ENCODE measurements at places on chromosomes 1 and 21. TPM values are rescaled to one million over a fixed set of nuclear protein-coding genes. Genes with fewer than 3 reads are reported as not detected.

DNA sequence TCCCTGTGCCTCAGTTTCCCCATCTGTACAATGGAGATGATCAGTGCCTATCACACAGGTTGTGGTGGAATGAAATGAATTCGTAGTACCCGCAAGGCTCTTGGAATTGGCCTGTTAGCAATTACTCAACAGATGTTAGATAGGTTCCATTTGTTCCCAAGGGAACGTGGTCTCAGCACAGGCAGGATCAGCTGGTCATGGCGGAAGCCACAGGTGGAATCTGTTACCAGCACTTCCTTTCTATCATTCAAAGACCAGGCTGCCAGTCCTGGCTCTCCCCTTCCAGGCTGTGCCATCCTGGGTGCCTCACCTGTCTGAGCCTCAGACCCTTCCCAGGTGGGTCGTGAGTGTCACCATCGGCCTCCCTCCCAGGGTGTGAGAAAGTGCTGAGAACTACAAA, 61.5 kb downstream of the FBXO2 start:
- H3K4me3 ChIP-seq, result no peak overlapping the region
- H3K36me3 ChIP-seq, result no peaks in the 10 kb centered on the region
- no peak overlapping the region for H3K27ac ChIP-seq
- no peak for DNase-seq
- no peaks in the 10 kb centered on the region for H3K4me1 ChIP-seq

DNA sequence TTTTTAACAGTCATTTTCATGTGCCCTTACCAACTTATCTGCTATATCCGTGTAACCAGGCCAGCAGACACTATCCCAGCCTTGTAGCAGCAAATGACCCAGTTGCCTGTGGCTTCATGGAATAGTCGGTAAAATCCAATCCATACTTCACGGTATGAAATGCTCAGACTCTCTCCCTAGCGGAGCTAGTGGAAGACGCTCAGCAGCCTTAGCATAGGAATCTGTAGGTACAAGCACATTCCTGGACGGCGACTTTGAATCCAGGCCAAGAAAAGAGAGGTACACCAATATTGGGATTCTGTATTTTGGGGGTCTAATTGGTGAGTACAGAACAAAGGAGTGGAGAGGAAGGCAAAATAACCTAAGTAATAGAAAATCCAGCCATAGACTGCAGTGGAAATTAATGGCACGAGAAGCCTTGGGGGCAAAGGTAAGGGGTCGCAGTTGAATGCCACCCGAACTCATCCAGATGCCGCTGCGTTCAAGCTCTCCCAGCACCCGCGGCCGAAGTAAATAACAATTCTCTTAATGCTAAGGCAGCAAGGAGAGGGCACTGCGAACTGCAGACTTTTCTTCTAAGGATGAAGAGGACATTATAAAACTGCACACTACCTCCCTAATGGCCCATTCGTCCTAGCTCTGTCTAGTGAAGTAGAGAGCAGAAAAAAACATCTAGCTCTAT, 17.7 kb upstream of the TBX15 start:
- H3K27me3 ChIP-seq, result peaks cover 74% of the 10 kb centered on the region
- peaks cover 14% of the 10 kb centered on the region for H3K4me1 ChIP-seq
- no peak overlapping the region for H3K4me3 ChIP-seq
- H3K36me3 ChIP-seq, result peaks cover 13% of the 10 kb centered on the region

DNA sequence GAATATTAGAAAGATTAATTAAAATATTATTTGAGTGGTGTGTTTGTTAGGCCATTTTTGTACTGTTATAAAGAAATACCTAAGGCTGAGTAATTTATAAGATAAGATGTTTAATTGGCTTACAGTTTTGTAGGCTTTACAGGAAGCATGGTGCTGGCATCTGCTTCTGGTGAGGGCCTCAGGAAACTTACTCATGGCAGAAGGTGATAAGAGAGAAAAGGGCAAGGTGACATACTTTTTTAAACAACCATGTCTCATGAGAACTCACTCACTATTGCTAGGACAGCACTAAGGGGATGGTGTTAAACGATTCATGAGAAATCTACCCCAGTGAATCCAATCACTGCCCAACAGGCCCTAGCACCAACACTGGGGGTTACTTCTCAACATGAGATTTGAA, 56.7 kb upstream of the RGS21 start:
- DNase-seq, result no peak
- H3K4me1 ChIP-seq, result no peaks in the 10 kb centered on the region
- no peaks in the 10 kb centered on the region for H3K36me3 ChIP-seq
- no peak overlapping the region for H3K4me3 ChIP-seq
- H3K27me3 ChIP-seq, result no peaks in the 10 kb centered on the region

DNA sequence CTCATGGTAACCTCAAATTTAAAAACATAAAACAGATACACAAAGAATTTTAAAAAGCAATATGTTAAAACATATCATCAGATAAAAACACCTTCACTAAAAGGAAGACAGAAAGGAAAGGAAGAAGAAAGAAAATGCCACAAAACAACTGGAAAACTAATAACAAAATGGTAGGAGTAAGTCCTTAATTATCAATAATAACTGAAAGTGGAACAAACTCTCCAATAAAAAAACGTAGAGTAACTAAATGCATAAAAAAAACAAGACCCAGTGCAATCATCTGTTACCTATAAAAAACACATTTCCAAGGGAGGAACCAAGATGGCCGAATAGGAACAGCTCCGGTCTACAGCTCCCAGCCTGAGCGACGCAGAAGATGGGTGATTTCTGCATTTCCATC, 47.1 kb upstream of the ACADM start:
- H3K4me3 ChIP-seq, result no peak overlapping the region
- H3K27me3 ChIP-seq, result no peaks in the 10 kb centered on the region
- no peaks in the 10 kb centered on the region for H3K36me3 ChIP-seq

GRCh38 chr1:184896000-184896399, 78.3 kb downstream of the NIBAN1 start:
- H3K4me1 ChIP-seq, result peaks cover 38% of the 10 kb centered on the region
- no peak for DNase-seq
- peaks cover 70% of the 10 kb centered on the region for H3K36me3 ChIP-seq
- no peak overlapping the region for H3K27ac ChIP-seq

DNA sequence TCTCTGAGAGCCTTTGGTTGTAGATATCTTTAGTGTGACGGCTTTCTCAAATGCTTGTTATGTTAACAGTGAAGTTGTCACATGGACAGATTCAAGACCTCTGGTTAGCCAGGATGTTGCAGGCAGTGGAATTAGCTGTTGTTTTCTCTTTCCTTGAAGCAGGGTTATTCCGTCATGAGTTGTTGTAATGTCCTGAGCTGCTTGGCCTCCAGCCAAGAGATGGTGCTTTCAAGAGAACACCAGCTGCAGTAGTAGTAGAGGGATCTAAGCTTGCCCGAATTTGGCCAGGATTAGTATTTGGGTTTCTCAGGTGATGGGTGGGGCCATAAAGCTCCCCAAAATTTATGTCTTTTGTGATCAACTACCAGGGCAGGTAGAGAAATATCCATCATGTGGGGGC, 13.4 kb downstream of the KCNE1 start:
- no peaks in the 10 kb centered on the region for H3K4me1 ChIP-seq
- no peak overlapping the region for H3K27ac ChIP-seq
- no peak overlapping the region for H3K4me3 ChIP-seq
- no peak for DNase-seq

- H3K36me3 ChIP-seq, result no peaks in the 10 kb centered on the region
- no peak overlapping the region for H3K27ac ChIP-seq
- H3K4me1 ChIP-seq, result no peaks in the 10 kb centered on the region
These were observed 94.1 kb downstream of the GALNT2 start for GRCh38 chr1:230160957-230161771.

GRCh38 chr1:121522061-121522759, 337.4 kb downstream of the SRGAP2C start:
- peaks cover 12% of the 10 kb centered on the region for H3K36me3 ChIP-seq
- no peak overlapping the region for H3K4me3 ChIP-seq
- DNase-seq, result no peak
- no peak overlapping the region for H3K27ac ChIP-seq

DNA sequence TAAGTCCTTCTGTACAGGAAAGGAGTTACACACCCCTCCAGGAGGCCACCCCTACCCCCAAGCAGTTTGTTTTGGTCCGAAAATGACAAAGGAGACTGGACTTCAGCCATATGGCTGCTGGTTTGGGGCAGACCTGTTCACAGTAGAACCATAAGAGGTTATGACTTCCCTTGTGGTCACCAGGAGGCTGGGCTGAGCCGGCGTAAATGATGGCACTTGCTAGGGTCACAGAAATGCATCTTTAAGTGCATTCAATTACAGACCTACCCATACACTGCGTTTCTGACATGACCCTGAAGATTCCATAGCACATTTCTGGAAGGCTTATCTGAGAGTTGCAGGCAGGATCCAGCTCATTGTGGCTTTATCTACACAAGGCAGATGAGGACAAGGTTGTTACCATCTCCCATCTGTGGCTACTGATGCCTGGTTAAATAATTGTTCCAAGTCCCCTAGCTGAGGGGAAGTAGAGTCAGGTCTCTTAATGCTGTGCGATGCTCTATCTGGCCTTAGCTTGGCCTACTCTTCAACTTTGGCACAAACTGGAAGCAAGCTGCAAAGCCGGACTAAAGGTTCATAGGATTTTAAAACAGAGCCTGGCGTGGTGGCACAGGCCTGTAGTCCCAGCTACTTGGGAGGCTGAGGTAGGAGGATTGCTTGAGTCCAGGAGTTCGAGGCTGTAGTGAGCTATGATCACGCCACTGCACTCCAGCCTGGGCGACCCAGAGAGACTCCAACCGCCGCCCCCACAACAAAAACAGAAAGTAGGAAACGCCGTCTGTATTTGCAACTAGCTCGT, 1.7 kb upstream of the TRIM67 start:
- H3K4me3 ChIP-seq, result no peak overlapping the region
- peaks cover 57% of the 10 kb centered on the region for H3K27me3 ChIP-seq
- H3K27ac ChIP-seq, result no peak overlapping the region
- H3K36me3 ChIP-seq, result no peaks in the 10 kb centered on the region
- no peak for DNase-seq
- peaks cover 1% of the 10 kb centered on the region for H3K4me1 ChIP-seq

- peaks cover 2% of the 10 kb centered on the region for H3K27me3 ChIP-seq
- H3K4me1 ChIP-seq, result no peaks in the 10 kb centered on the region
- H3K27ac ChIP-seq, result no peak overlapping the region
- no peak for DNase-seq
- H3K36me3 ChIP-seq, result no peaks in the 10 kb centered on the region
- no peak overlapping the region for H3K4me3 ChIP-seq
These were observed 174.4 kb downstream of the GRIK3 start for GRCh38 chr1:36859926-36860325.

DNA sequence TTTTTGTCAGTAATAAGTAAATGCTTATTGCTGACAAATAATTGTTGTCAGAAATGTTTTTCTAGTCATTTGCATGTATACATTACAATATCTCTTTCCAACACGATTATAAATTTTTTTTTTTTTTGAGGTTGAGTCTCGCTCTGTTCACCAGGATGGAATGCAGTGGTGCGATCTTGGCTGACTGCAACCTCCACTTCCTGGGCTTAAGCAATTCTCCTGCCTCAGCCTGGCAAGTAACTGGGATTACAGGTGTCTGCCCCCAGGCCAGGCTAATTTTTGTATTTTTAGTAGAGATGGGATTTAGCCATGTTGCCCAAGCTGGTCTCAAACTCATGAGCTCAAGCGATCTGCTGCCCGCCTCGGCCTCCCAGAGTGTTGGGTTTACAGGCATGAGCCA, 72.0 kb upstream of the ATF3 start:
- H3K36me3 ChIP-seq, result no peaks in the 10 kb centered on the region
- peaks cover 17% of the 10 kb centered on the region for H3K27me3 ChIP-seq
- no peaks in the 10 kb centered on the region for H3K4me1 ChIP-seq
- H3K27ac ChIP-seq, result no peak overlapping the region

- H3K27me3 ChIP-seq, result no peaks in the 10 kb centered on the region
- DNase-seq, result no peak
- H3K4me1 ChIP-seq, result no peaks in the 10 kb centered on the region
- H3K4me3 ChIP-seq, result no peak overlapping the region
- H3K27ac ChIP-seq, result no peak overlapping the region
These were observed 57.8 kb downstream of the MROH9 start for GRCh38 chr1:170993151-170993550.

DNA sequence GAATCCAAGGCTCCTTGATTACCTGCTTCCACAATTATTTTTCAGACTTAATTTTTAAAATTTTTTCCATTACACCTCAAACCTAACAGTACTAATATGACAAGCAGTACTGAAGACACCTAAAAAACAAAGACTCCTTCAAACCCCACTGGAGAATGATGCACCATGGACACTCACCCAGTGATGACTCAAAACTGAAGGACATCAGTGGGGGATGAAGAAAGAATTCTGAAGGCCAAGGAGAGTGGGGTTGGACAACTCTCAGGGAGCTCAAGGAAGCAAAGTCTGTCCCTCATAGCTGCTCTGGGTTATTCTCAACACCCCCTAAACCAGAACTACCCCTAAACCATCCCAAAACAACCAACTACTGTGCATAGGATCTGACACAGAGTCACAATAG, 2.4 kb upstream of the ARHGAP29 start:
- DNase-seq, result no peak
- H3K4me1 ChIP-seq, result peaks cover 10% of the 10 kb centered on the region

DNA sequence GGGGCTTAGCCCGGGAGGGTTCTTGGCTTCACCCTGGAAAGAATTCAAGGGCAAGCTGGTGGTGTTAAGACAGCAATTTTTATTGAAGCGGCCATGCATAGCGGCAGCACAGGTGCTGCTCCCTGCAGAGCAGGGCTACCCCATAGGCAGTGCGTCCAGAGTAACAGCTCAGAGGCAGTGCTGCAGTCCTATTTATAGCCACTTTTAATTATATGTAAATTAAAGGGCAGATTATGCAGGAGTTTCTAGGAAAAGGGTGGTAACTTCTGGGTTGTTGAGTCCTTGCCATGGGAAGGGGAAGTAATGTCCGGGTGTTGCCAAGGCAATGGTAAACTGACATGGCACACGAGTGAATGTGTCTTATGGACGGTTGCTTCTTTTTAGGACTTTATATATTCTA, 57.0 kb downstream of the VPS26C start:
- no peaks in the 10 kb centered on the region for H3K36me3 ChIP-seq
- peaks cover 17% of the 10 kb centered on the region for H3K4me1 ChIP-seq
- DNase-seq, result no peak
- peaks cover 5% of the 10 kb centered on the region for H3K27me3 ChIP-seq

GRCh38 chr1:3327936-3328590, 126.4 kb upstream of the ARHGEF16 start:
- H3K4me1 ChIP-seq, result no peaks in the 10 kb centered on the region
- no peak overlapping the region for H3K27ac ChIP-seq
- no peak overlapping the region for H3K4me3 ChIP-seq
- no peaks in the 10 kb centered on the region for H3K27me3 ChIP-seq

- H3K4me3 ChIP-seq, result no peak overlapping the region
- DNase-seq, result no peak
- H3K27me3 ChIP-seq, result no peaks in the 10 kb centered on the region
- H3K27ac ChIP-seq, result no peak overlapping the region
- H3K4me1 ChIP-seq, result peaks cover 9% of the 10 kb centered on the region
These were observed 9.1 kb downstream of the EXO1 start for GRCh38 chr1:241857131-241857530.

The TFF1 gene
- total RNA-seq, result not detected

The OR10Z1 gene
- total RNA-seq, result not detected

The HUNK gene
- 0.05 TPM for total RNA-seq

The CBR3 gene
- 27.3 TPM for total RNA-seq

The GJC2 gene
- total RNA-seq, result 0.55 TPM

Data from activated CD4-positive, alpha-beta memory T cell treated with anti-CD3 and anti-CD28 coated beads, Interleukin-2, amount 10 ng/mL, durations not matched to agents 7 days and 5 days (primary cell).